Activated CD4-positive, alpha-beta memory T cell treated with anti-CD3 and anti-CD28 coated beads, Interleukin-2, amount 10 ng/mL, durations not matched to agents 7 days and 5 days (primary cell): ENCODE measurements at places on chromosomes 6 and 20. TPM values are rescaled to one million over a fixed set of nuclear protein-coding genes. Genes with fewer than 3 reads are reported as not detected.

TRMT11 gene
- 19.2 TPM for total RNA-seq

SYNGAP1 gene
- total RNA-seq, result 35.3 TPM

DNA sequence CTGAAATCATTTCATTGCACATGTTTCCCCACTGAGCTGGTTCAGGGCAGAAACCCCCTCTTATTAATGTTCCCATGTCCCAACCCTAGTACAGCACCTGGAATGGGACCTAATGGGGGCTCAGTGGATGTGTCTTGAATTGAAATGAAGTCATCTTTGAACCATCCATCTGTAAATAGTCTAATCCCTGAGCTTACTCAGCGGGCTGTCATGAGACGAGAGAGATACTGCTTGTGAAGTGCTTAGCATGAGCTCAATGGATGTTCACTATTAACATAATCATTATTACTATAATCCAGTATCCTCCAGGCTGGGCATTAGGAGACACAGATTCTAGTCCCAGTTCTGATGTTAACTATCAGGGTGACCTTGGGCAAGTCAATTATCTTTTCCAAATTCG lies 106.6 kb upstream of the LRFN2 start:
- H3K4me1 ChIP-seq, result no peaks in the 10 kb centered on the region
- DNase-seq, result no peak
- no peaks in the 10 kb centered on the region for H3K36me3 ChIP-seq
- no peak overlapping the region for H3K27ac ChIP-seq

GRCh38 chr6:47736083-47736700 lies 37.8 kb downstream of the ADGRF4 start:
- no peak overlapping the region for H3K4me3 ChIP-seq
- no peaks in the 10 kb centered on the region for H3K4me1 ChIP-seq

CGA gene
- not detected for total RNA-seq

BPIFA1 gene
- not detected for total RNA-seq
